Ovary (tissue), 10 donors: ENCODE measurements at places on chromosomes 2 and 18. TPM values are rescaled to one million over a fixed set of nuclear protein-coding genes. Genes with fewer than 3 reads are reported as not detected.

DNA sequence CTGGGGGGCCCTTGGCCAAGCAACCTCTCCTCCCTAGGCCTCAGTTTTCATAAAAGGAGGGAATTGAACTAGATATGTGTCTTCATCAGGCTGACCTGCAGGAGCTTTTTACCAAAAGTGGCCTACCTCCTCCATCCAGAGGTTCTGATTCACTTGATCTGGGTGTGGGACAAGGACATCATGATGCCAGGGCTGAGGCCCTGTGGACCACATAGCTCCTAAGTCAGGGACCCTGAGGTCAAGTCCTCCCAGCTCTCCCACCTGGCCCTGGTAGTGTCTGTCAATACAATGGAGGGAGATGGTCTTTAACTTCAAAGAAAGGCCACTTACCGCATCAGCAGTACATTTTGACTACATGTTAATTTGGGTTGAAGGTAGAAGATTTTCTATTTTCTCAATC is 10.4 kb downstream of the IL1RN start:
- H3K27ac ChIP-seq, result no peak overlapping the region
- H3K4me1 ChIP-seq, result no peaks in the 10 kb centered on the region
- DNase-seq, result no peak

- H3K27ac ChIP-seq, result no peak overlapping the region
- DNase-seq, result peak; percentile 59
Measured at GRCh38 chr2:43127208-43127940, 99.0 kb downstream of the ZFP36L2 start.

DNA sequence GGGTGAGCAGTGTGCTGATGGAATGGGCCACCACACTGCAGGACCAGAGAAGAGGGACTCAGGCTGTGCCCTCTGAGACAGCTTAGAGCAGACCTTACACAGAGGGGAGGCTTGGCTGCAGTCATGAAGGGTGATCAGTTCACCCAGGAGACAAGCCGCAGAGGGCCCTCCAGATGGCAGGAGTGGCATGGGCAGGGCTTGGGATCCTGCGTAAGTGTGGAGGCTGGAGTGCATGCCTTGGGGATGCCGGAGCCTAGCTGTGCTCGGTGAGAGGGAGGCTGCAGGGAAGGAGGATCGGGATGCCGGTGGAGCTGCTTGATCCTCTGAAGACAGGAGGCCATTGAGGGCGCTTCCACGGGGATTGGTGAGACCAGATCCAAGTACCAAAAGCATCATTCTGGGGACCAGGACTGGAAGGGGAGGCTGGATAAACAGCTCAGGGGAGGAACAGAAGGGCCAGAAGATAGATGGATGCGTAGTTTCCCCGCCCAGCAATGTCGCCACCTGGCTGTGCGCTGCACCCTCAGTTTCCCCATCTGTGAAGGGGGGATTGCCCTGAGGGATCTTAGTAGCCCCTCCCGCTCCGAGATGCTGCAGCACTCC is 163.4 kb downstream of the INHBB start:
- H3K27me3 ChIP-seq, result no peaks in the 10 kb centered on the region
- no peak overlapping the region for H3K27ac ChIP-seq
- H3K4me3 ChIP-seq, result no peak overlapping the region

The RTP5 gene
- not detected for total RNA-seq

- H3K27ac ChIP-seq, result no peak overlapping the region
- H3K36me3 ChIP-seq, result no peaks in the 10 kb centered on the region
- H3K4me3 ChIP-seq, result no peak overlapping the region
Measured at GRCh38 chr2:32384529-32384928, 27.7 kb downstream of the BIRC6 start.

- no peaks in the 10 kb centered on the region for H3K4me1 ChIP-seq
- H3K27me3 ChIP-seq, result no peaks in the 10 kb centered on the region
- no peaks in the 10 kb centered on the region for H3K36me3 ChIP-seq
- H3K27ac ChIP-seq, result no peak overlapping the region
- H3K4me3 ChIP-seq, result no peak overlapping the region
- no peak for DNase-seq
Measured at GRCh38 chr2:107607054-107607453, 219.6 kb upstream of the RGPD4 start.

GRCh38 chr2:209633911-209634310 is 137.7 kb upstream of the UNC80 start:
- H3K4me3 ChIP-seq, result no peak overlapping the region
- no peaks in the 10 kb centered on the region for H3K36me3 ChIP-seq
- H3K27ac ChIP-seq, result no peak overlapping the region
- DNase-seq, result no peak
- H3K27me3 ChIP-seq, result no peaks in the 10 kb centered on the region
- peaks cover 2% of the 10 kb centered on the region for H3K4me1 ChIP-seq

DNA sequence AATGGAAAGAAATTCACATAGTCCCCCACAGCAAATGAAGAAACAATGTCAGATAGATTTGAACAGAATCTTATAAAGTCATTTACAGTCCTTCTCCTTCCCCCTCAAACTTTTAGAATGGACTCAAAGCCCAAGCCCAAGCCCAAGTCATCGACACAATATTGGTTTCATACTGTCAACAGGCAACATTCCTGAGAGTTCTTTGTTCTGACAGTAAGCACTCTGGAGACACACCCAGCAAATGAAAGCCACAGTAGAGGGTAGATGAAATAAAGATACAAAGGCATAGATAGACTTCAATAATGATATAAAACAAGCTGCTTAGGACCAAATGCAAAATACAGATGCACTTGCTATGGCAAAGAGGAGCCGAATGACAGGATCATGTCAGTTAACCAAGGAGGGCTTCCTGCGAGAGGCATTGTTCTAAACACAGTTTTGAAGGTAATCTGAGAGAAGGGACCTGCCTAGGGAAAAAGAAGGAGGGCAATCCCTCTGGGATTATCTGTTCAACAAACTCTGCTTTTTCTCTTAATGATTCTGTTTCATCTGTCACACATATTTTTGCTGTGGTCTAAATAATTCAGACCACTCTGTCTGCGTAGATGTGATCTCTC is 97.1 kb upstream of the MAP4K3 start:
- H3K27me3 ChIP-seq, result no peaks in the 10 kb centered on the region
- no peak overlapping the region for H3K4me3 ChIP-seq
- H3K36me3 ChIP-seq, result no peaks in the 10 kb centered on the region
- H3K27ac ChIP-seq, result no peak overlapping the region

The SERPINB13 gene
- total RNA-seq, result not detected

The WDFY1 gene
- total RNA-seq, result 46.6 TPM

The CHST10 gene
- 23.5 TPM for total RNA-seq

- DNase-seq, result no peak
- H3K4me3 ChIP-seq, result peak overlapping the region; percentile 82
- no peaks in the 10 kb centered on the region for H3K27me3 ChIP-seq
- peaks cover 4% of the 10 kb centered on the region for H3K4me1 ChIP-seq
- no peaks in the 10 kb centered on the region for H3K36me3 ChIP-seq
Measured at GRCh38 chr2:61537950-61538199, 281 bp downstream of the XPO1 start.

The C18orf54 gene
- total RNA-seq, result 2.5 TPM

DNA sequence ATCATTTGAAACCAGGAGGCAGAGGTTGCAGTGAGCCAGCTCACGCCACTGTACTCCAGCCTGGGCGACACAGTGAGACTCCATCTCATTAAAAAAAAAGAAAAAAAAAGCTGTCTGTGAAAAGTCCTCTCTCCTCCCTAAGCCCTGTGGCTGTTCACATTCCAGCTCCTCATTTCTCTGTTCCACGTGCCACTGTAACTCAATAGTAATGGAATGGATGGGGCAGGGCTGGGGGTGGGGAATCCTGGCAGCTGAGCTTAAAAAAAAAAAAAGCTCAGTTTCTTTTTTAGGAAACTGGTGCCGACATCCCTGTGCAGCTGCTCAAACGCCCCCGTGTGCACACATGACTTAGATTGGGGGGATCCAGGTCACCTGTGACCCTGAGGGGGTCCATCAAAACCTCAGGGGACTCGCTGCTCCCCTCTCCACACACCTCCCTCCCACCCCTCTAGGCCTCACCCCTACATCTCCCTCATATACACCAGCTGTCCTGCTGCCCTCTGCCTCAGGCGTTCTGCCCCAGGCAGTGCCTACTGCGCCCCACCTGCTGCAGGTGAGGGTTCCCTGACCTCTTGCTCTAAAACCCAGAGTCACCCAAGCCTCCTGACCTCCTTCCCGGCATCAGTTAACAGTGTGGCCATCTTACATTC is 255.4 kb downstream of the AGAP1 start:
- DNase-seq, result no peak
- no peak overlapping the region for H3K4me3 ChIP-seq

The HTR2B gene
- 0.15 TPM for total RNA-seq

GRCh38 chr18:22347606-22348511 is 69.9 kb downstream of the CTAGE1 start:
- no peaks in the 10 kb centered on the region for H3K36me3 ChIP-seq
- peak; percentile 40 for DNase-seq
- peak overlapping the region; percentile 75 for H3K27ac ChIP-seq
- H3K4me3 ChIP-seq, result peak overlapping the region; percentile 66
- peaks cover 12% of the 10 kb centered on the region for H3K4me1 ChIP-seq

DNA sequence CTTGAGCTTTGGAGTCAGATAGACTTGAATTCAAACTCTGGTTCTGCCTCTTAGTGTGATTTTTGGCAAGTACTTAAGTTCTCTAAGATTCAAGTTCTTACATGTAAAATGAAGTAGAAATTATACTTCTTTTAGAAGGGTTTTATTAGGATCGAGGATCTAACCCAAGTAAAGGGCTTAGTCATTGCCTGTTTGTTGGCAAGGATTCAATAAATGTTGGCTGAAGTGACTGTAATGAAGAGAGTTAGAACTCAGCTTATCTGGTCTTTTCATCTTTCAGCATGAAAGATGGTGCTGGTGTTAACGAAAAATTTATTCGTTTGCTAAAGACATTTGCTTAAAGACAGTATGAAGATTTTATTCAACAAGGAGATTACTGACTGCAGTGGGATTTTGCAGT is 315.9 kb upstream of the THUMPD2 start:
- H3K27me3 ChIP-seq, result no peaks in the 10 kb centered on the region
- H3K4me1 ChIP-seq, result peaks cover 5% of the 10 kb centered on the region
- H3K36me3 ChIP-seq, result no peaks in the 10 kb centered on the region
- no peak overlapping the region for H3K4me3 ChIP-seq
- no peak overlapping the region for H3K27ac ChIP-seq

- H3K36me3 ChIP-seq, result no peaks in the 10 kb centered on the region
- H3K4me1 ChIP-seq, result no peaks in the 10 kb centered on the region
Measured at GRCh38 chr18:32684096-32684495, 88.7 kb downstream of the KLHL14 start.

- peak; percentile 80 for DNase-seq
- H3K36me3 ChIP-seq, result no peaks in the 10 kb centered on the region
- no peak overlapping the region for H3K27ac ChIP-seq
- no peak overlapping the region for H3K4me3 ChIP-seq
Measured at GRCh38 chr2:231677632-231678104, 30.7 kb upstream of the PTMA start.

- H3K4me1 ChIP-seq, result no peaks in the 10 kb centered on the region
Measured at GRCh38 chr2:238084761-238085160, 15.4 kb upstream of the ESPNL start.

The NEU2 gene
- total RNA-seq, result not detected

- H3K36me3 ChIP-seq, result no peaks in the 10 kb centered on the region
- no peak overlapping the region for H3K27ac ChIP-seq
- H3K4me3 ChIP-seq, result peak overlapping the region; percentile 47
- no peak for DNase-seq
- H3K27me3 ChIP-seq, result no peaks in the 10 kb centered on the region
Measured at GRCh38 chr2:212535996-212536816, 2.4 kb downstream of the ERBB4 start.

GRCh38 chr2:170301626-170302025 is 123.7 kb downstream of the MYO3B start:
- no peaks in the 10 kb centered on the region for H3K27me3 ChIP-seq
- no peaks in the 10 kb centered on the region for H3K36me3 ChIP-seq
- H3K4me1 ChIP-seq, result no peaks in the 10 kb centered on the region
